ENCODE measurements at places on chromosomes 5 and 9.

DNA sequence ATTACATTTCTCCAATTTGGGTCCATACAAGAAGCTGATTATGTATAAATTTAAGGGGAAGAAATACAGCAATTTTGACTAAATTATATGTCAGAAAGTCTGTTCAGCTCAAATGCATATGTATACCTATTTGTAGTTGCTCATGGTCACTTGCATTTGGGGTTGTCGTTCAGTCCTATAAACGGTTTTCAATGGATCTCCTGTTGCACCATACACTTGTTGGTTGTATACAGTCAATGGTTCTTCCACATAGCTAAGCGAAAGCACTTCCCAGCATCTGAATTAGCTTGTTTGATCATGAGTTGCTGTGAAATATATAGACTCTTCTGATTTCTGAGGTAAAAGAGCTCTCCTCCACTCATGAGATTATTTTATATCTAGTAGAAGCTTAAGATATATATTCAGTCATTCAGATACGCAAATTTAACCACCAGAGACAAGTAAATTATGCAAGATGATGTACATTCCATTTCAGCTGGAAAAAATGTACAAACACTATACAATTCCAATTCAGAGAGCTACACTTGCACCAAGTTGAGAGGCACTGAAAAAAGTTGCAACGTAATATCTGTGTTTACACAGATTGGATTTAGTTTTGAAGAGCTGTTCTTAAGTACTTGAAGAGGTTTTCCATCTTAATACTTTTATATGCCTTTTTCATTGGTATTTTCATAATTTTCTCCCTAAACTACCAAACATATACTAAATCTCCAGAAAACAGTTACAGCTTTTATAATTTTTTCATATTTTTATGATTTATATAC, 64.4 kb upstream of the POU5F2 start:
- DNase-seq: no peak

- DNase-seq: no peak
Observed at GRCh38 chr5:109038209-109038840, 290.6 kb downstream of the FER start.

DNA sequence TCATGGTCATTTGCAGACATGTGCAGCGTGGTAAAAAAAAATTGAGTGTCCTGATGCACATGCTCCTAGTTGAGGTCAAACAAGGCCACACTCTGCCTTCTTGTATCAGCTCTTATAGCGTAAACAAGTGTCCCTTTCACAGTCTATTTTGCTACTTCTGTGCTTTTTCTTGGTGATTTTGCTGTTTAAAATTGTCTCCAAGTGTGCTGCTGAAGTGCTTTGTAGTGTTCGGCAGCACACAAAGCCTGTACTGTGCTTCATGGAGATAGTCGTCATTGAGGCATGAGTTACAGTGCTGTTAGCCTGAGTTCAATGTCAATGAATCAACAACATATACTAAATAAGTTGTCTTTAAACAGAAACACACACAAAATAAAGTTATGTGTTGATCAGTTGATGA, 690.4 kb upstream of the MEF2C start:
- no peak for DNase-seq

- DNase-seq: no peak
Observed at GRCh38 chr9:95764533-95765319, 110.8 kb upstream of the ERCC6L2 start.

GRCh38 chr5:53490747-53491146, 10.3 kb downstream of the FST start:
- peak; percentile 95 for DNase-seq

- no peak for DNase-seq
Observed at GRCh38 chr9:73441223-73441622, 289.6 kb downstream of the ANXA1 start.

GRCh38 chr5:82911910-82912309, 165.3 kb downstream of the TMEM167A start:
- DNase-seq: no peak

DNA sequence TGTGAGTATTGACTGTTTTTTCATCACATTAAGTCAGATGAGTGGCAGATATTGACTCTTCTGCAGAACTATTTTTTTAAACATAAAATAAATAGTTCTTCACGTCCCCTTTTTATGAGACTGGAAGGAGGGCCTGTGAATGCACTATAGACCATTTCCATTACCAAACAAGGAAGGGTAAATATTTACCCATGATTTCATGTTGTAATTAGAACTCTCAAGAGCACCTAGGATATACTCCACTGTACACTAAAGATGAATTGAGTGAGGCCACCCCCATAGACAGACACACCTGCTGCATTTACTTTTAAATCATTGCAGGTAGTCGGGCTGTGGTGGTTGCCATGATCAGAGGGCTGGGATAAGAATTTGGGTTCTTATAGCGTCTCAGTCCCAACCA, 22.6 kb downstream of the SLC36A1 start:
- DNase-seq: no peak

DNA sequence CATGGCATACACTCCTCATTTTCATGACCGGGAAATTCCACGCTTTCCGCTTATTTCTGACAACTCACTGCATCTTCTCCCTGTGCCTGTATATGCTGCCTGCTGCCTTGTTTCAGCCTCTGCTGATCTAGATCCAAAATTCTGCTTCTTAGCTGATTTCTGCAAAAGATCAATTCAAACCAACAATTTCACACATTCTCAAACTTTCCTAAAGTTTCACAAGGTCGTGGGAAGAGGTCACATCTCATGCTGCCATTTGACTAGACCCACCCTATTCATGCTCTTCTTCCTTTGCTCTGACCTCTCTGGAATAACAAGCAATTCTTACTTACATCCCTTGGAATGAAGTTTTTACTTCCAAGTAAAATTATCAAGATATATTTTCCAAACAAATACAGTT, 84.5 kb downstream of the TMEM167A start:
- no peak for DNase-seq

DNA sequence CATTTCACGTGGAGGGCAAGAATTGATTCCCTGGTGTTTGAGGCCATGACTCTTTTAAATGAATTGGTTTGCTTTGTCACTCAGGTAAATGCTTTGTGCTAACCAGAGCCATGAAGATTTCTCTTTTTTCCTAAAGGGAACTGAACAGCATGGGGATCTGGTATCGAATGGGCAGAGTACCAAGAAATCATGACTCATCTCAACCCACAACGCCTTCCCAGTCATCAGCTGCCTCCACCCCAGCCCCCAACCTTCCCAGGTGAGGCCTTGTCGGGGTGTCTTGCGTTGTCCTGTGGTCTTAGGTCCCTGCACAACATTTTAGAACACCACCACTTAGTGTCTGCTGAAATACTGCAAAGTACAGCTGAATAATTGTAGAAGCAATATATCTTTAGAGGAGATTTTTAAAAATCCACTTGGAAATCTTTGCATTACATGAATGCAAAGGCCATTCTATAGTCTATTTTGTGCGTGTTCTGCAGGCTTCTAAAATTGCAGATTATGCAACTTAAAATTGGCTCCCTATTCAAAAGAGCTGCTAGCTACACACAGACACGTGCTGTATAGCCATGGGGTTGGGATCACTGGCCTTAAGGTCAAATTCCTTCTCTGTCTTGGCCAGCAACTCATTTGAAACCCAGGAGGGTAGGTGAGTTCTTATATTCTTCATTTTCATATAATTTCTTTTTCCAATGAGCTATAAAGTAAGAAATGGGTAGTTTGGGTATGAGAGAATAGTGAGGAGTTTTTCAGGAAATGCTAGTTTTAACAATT, 69.0 kb downstream of the MVB12B start:
- DNase-seq: no peak

DNA sequence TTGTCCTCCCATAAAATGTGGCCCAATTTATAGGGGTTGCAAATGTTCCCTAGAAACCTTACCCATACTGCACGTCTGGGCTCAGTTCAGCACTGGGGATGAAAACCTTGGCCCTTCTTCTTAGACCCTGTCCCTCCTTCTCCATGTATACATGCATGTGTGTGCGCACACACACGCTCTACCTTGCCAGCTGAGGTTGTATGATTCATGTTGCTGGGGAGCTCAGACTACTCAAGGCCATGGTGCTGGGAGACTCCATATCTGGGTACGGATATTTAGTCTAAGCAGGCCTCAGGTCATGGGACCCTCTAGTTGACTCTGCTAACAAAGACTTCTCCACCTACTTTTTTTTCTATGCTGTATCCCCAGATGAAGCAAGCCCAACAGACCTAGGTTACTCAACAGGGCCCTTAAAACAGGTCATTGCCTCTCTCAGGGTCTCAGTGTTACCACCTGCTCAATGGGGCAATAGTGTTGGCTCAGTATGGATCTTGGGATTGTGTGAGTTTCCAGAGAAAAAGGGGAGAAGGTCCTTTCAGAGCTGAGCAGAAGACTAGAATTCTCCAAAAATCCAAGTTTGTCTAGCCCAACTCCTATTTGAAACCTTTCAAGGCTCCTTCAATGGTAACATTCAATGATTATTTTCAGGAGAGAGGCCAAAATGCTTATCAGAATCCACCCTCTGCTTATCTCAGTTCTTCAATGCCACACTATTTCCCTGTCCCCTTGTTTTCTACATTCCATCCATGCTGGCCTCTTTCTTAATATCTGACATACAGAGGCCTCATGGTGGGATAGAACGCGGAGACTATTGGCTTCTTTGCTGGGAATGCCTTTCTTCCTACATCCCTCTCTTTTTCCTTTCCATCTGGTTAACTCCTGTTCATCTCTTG, 123.6 kb upstream of the PITX1 start:
- no peak for DNase-seq

GRCh38 chr5:179776411-179776938, 17.3 kb upstream of the LTC4S start:
- DNase-seq: no peak

DNA sequence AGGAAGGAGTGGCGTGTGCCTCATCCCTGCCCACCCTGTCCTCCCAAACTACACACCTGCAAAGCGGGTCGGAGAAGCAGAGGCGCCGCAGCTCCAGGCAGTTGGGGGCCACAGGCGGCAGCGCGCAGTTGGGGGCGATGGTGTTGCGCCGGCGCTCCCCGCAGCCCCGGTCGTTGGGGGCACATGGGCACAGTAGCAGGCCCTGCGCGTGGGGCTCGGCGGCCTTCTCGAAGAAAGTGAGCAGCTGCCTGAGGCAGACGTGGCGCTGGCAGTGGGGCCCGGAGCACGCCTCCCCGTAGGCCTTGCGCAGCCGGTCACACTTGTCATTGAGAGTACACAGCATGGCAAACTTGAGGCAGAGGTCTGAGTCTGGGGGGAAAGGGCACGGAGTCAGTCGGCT, 16.8 kb downstream of the GFRA3 start:
- no peak for DNase-seq

GRCh38 chr9:33719581-33720374, 75.6 kb upstream of the PRSS3 start:
- no peak for DNase-seq

DNA sequence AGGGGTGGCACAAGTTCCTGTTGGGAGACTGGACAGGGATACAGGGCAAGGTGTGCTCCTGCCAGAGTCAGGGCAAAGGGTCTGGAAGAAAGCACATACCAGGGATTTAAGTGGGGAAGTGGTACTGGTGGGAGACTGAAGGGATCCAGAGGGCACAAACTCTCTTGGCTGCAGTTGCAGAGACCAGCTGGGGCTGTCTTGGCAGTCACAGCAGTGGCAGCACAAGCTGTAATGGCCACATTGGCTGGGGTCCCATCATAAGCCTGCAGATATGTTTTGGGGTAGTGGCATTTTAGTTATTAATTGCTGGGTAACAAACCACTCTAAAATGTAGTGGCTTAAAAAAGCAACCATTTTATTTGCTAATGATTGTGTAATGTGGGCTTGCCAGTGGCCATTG, 492.2 kb downstream of the ENC1 start:
- no peak for DNase-seq

GRCh38 chr5:96602776-96603175, 59.4 kb upstream of the CAST start:
- DNase-seq: no peak

DNA sequence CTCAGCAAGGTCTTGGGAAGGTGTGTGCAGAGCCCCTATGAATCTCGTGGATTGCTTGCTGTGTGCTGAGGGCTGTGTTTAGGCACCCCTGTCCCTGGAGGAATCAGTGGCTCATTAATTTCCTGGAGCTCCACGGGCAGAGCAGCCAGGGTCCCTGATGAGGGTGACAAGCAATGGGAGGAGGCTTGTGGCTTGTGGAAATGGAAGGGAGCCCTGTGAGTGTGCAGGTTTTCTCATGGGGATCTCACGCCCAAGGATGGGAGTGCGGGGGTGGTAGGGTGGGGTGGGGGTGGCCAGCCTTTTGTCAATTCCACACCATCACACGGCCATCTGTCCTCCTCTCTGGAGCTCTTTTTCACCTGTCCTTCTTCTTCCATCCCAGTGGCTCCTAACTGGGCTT, 25.3 kb downstream of the PHF2 start:
- DNase-seq: no peak

DNA sequence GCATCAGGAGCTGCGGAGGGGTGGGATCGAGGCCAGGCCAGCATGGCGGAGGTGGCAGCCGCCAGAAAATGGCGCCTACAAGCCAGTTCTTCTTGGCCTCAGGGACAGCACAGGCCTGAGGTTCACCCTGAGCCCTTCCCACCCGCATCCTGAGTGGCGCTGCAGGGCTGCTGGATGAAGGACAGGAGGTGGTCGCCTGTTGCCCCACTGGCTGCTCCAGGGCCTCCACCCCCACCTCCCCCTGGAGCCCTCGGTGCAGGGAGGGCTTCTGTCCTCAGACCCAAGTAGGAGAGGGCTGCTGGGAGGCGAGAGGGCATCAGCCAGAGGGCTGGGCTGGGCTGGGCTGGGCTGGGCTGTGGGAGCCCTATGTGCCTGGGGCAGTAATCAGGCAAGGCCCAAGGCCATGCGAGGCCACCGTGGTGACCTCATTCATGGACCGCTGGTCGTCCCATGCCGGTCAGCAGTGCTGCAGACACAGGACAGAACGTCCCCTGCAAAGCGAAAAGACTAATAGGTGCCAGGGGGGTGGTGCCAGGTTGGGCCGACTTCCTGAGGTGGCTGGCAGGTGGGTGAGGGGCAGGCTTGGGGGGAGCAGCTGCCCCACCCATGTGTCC, 13.8 kb downstream of the GPSM1 start:
- DNase-seq: no peak

DNA sequence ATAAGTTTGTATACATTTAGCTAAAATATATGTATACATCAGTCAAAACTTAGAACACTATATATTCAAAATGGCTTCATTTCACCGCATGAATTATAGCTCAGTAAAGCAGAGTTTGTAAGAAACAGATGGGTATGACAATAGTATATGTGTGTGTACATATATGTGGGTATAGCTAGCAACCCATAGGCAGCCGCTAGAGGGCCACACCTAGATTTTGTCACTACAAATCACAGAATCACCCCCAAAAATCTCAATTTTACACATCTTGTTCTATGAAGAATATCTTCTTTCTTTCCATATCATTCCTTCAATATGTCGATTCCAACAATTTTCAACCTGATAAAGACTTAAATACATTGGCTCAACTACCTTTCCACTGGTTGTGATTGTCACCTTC, 357.8 kb upstream of the CCNG1 start:
- no peak for DNase-seq

DNA sequence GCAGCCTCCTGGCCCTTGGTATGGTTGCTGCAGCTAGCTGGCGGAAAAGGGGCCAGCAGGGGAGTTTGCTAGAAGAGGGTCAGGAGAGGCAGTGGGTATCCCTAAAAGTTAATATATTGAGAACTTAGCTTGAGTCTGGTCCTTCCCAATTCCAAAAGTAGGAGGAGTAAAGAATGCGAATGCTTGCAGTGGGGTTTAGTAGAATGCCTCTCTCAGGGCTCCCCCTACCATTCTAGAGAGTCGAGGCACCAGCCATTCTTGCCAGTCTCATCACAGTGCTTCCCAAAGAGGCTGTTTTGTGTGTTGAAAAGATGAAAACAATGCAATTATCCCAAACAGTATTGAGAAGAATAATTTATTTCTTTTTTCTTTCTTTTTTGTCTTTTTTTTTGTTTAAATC, 26.4 kb downstream of the TTC39B start:
- DNase-seq: no peak

Data from AG09309 (cell line).